SW480 (cell line): ENCODE measurements at places on chromosomes 4 and X.

- DNase-seq, result no peak
These were observed 112.8 kb upstream of the MAP3K15 start for GRCh38 chrX:19628011-19628575.

- peak; percentile 31 for DNase-seq
These were observed 56.8 kb upstream of the PRDX4 start for GRCh38 chrX:23610495-23610894.

DNA sequence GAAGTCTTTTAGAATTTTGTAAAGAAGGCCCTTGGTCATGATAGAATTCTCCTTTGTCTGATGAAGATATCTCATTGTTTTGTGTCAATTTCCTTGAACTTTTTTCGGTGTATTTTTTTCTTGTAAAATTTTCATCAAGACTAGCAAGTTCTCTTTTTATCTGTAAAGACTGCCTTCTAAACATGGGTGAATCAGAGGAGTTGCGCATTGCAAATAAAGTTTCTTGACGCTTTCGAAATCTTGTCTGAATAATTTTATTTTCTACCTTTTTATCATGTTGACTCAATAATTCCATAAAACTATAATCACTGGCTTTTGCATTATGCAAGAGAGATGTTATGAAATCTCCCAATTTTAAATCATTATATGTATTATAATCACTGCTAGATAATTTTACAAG, 66.2 kb downstream of the NCAPG start:
- no peak for DNase-seq

GRCh38 chr4:150583287-150584110, 1.5 kb downstream of the MAB21L2 start:
- DNase-seq, result no peak

DNA sequence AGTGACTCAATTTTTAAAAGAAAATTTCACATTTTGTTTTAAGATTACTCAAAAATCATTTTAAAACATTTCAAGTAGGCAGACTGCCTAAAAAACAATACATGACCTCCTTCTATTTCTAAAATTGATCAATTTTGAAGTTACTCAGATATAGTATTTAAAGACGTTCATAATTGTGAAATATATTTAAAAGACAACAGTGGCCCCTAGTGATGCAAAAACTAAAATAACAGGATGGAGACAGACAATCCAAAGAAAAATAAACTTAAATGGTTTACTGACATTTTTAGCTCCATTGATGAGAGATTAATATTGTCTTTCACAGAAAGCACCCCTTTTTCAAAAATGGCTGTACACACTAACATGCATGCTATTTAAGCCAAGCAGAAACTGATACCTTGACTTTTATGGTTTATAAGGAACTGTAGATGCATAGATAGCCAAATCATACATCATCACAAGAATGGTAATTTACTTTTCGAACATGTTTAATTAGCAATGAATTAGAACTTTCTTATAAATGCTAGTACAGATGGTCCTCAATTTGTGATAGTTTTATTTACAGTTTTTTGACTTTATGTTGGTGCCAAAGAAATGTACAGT, 69.8 kb upstream of the FAT4 start:
- DNase-seq, result no peak
